H54 (cell line): ENCODE measurements at places on chromosomes 2 and 18.
A peak's percentile ranks its signal among the peaks of the same experiment; 100 is the strongest.

DNA sequence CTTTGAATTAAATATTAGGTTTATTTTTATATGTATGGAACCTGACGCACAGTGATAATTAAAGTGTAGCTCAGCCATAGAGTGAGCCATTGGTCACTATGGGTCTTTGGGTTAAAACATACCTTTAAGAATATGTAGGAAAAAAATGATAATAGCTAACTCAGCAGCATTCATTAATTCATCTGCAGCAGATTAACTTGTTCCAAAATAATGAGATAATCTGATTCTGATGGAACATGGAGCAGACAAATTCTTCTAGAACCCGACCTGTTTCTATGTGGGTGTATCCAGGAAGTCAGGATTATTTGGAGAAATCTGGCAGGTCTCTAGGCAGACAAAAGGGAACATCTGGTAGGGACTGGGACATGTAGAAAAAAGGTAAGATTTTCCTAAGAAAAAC lies at the start of gene XIRP2:
Gene XIRP2, plus strand, starts transcription at position 301 of the 400 bp plus-strand sequence. CDS start 15,003 bp downstream, outside the sequence.
- DNase-seq = no peak

- DNase-seq = no peak
These were observed 877 bp upstream of the BCL2L11 start for GRCh38 chr2:111119822-111120252.

- no peak for DNase-seq
These were observed 897.1 kb downstream of the LRRTM4 start for GRCh38 chr2:76625101-76625500.

DNA sequence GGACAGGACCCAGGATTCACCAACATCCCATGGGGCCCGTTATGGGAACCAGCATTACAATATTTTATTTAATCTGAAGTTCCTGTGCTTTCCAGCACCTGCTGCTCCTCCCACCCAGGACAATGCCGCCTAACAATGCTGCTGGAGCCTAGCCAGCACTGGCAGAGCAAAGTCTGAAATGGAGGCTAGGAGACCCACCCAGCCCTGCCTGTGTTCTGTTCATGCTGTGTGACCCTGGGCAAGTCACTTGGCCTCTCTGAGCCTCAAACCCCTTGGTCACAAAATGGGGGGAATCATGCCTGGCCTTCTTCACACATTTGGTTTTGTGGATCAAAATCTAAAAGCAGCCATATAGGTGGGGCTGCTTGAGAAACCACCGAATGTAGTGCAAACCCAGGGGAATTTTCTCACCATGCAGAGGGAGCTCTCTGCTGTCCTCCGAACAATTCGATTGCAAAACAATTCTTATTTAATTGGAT lies 38.5 kb upstream of the ODC1 start:
- no peak for DNase-seq

DNA sequence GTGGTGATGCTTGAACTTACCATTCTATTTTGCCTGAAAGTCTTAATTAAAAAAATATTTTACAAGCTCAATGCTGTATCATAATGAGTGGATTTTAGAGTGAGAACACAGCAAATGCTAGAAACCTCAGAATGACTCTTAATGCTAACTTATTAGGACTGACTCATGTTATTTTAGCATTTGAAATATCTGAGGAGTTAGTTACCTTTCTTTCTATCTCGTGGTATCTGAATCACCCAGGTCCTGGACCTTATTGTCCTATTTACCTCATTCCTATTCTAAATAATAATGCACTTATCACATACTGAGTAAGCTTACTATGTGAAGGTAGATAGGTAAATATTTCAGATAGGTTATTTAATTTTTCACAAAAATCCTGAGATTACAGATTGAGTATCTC lies 70.7 kb downstream of the SOS1 start:
- DNase-seq = no peak

DNA sequence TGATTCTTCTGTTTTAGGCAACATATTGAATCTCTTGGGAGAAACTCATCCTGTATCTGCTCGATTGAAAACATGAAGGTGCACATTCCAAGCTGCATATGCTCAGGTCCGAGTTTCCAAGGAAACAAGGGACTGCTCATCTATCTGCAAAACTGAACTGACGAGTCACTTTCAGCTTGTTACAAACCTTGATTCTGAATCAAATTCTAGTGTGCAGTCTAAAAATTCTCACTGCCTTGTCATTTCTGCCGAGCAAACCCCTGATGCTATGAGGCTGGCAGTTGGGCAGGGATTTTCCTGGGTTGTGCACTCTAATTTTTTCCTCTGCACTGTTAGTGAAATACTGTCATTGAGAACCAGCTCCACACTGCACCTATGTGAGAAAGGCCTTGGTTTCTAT lies 101.3 kb upstream of the ETAA1 start:
- no peak for DNase-seq

DNA sequence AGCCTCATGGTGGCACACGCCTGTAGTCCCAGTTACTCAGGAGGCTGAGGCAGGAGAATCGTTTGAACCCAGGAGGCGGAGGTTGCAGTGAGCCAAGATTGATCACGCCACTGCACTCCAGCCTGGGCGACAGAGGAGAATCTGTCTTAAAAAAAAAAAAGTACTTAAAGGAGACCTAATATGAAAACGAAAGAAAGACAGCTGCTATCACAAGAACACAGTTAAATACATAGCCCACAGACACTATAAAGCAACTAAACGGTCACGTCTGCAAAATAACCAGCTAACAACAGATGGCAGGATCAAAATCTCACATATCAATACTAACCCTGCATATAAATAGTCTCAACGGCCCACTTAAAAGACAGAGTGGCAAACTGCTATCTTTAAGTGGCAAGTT lies 43.9 kb upstream of the TACR1 start:
- no peak for DNase-seq

DNA sequence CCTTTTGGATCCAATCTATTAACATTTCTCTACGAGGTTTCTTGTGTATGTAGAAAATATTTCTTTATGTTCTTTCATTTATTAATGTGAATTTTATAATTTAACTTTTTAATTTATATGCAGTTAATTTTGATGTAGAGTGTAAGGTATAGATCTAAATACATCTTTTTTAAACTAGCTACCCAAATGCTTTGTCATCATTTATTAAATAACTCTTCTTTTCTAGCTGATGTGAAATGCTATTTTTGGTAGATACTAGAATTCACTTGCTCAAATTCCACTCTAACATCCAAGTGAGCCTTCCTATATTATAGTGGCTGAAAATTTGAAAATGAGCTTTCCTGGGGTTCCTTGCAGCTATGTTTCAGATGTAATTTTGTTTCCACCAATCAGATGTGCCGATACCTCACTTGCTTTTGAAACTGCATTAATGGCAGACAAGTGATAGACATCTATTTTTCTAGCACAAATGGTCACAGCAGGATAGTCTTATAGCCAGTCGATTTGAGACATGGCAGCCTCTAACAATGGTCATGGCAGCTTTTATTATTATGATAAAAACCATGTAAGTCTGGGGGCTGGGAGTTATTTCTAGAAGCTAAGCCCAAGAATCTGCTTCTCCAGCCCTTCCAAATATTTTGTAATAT lies 10.9 kb upstream of the ICOS start:
- DNase-seq = no peak

- DNase-seq = no peak
These were observed 272.1 kb upstream of the DOK6 start for GRCh38 chr18:69128566-69128965.

DNA sequence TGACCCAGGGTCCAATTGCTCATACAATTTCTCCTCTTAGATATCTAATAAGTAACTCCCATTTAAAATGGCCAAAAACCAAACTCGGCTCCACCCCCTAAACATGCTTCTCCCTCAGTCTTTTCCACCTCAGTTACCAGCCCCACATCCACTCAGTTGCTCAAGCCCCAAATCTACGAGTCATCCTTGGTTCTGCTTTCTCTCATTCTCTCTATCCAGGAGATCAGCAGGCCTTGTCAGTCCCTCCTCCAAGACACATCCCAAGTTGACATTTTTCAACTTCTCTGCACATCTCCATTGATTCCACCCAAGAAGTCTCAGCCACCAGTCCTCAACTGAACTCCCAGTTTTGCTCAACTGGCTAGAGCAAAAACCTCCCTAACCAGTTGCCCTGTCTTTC lies 40.5 kb upstream of the RTN4 start:
- no peak for DNase-seq

- DNase-seq = no peak
These were observed 185.6 kb upstream of the COPS8 start for GRCh38 chr2:236899950-236900640.

DNA sequence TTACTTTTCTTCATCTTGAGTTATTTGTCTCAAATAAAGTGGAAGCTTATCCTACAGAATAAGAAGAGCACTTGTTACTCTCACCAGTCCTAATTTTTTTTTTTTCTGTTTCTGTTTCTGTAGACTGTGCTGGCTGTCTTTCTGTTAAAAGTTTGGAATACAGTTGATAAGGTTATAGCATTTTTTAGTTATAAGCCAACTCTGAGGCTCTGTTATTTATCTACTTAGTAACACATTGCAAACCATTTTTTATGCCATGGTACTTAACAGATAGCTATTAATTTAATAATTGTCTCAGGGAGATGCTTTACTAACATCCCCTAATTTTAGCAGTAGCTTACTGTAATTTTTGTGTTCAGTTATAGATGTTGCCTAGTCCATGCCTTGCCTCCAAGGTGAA lies 37.9 kb downstream of the CREB1 start:
- no peak for DNase-seq

- no peak for DNase-seq
These were observed 188.3 kb downstream of the TWIST2 start for GRCh38 chr2:239035997-239036731.

- no peak for DNase-seq
These were observed 180.0 kb downstream of the TCF4 start for GRCh38 chr18:55407774-55408535.

- DNase-seq = no peak
These were observed 27.1 kb downstream of the LIPG start for GRCh38 chr18:49588971-49589370.

- DNase-seq = no peak
These were observed 137.6 kb upstream of the BCL2L11 start for GRCh38 chr2:110983133-110983532.

DNA sequence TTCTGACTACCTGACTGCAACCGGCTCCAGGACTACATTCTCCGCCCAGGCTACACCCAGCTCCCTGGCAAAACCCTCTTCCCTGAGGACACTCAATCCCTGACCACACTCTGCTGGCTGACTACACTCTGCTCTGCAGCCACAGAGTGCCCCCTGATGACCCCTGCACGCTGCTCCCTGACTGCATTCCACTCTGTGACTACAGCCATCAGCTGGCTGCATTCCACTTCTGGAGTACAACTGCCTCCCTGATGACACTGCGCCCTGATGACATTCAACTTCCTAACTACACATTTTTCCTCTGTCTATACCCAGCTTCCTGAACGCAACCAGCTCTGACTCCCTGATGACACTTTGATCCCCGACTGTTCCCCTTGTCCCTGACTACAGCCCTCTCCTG lies 71.3 kb upstream of the NRXN1 start:
- DNase-seq = peak; percentile 47

DNA sequence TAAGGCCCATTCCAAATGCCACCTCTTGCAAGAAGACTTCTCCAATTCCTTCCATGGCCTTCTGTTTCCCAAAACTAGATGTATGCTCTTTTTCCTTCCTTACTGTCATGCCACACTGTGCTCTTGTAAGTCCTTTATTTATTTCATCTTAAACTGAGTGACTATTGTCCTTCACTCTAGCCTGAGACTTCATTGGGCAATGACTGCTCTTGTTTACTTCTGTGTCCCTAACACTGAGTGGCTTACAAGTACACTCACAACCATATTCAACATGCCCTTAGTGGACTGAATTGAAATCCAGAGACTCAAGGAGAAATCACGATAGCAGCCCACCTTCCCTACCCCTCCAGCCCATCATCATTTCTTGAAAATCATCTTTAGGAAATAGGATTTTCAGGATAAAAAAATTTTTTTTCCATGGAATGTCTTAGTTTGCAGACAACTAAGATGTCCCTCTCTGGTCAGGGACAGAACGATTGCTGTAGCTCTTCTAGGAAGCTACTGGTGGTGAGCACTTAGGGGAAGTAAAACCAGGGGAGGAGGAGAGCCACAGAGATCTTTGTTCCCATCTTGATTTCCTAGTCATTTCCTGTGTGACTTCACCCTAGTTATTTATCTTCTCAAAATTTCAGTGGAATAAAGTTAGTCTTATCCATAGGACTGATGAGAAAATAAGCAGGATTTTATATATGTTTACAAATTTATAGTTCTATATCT lies 80.7 kb downstream of the CYRIA start:
- DNase-seq = no peak

DNA sequence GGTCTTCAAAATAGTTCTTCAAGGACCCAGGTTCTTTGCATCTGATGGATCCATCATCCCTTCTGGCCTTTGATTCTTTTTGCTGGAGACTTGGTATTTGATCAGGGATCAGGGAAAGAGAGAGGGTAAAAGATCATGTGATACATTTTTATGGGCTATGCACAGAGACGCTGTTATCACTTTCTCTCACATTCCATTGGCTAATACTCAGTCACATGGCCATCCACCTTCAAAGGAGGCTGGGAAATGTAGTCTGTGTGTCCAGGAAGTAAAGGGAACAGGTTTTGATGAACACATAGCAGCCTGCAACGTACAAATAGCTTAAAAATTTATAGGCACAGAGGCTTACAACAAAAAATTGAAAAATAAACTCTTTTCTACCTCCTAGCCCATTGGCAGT lies 629.6 kb upstream of the FANCL start:
- DNase-seq = peak; percentile 0
